ENCODE measurements at places on chromosomes 3 and 15.

- no peaks in the 10 kb centered on the region for H3K36me3 ChIP-seq
- H3K27me3 ChIP-seq: no peaks in the 10 kb centered on the region
- no peak for DNase-seq
These were observed 165.2 kb upstream of the PDZRN3 start for GRCh38 chr3:73789825-73790444.

DNA sequence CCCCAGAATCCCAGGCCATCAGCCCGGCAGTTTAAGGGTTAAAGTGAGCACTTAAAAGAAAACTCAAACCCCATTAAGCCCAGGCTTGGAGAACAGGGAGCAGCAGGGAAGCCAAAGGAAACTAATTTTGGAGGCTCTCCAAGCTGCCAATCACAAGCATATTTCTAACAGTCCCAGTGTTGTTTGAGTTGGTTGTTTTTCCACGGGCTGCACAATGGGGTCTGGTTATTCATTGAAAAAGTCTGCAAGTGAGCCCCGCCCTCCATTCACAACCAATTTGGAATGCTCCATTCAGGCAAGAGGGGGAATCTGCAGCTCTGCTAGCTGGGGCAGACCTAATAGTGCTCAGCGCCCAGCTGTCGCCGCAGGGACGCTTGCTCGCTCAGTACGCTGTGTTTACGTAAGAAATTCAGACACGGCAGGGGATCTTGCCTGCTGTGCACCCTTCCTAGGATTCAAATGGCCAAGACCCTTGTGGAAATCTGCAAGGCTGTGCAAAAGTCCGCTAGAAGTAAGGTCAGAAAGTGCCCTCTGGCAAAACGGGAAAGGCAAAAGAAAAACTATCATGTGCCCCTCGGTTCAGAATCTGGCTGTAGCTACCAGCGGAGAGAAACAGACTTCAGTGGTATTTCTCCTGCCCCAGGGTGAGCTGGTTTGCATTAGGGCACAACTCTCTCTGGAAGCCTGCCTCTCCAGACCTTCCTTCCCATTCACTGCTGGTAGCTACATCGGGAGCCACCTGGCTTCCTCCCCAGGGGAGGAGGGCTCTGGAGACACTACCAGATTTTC, 11.0 kb downstream of the ETV5 start:
- H3K27ac ChIP-seq: no peak overlapping the region
- no peak overlapping the region for H3K4me3 ChIP-seq
- peaks cover 24% of the 10 kb centered on the region for H3K27me3 ChIP-seq
- no peak for DNase-seq
- H3K36me3 ChIP-seq: no peaks in the 10 kb centered on the region

- no peak for DNase-seq
- H3K27me3 ChIP-seq: no peaks in the 10 kb centered on the region
- no peak overlapping the region for H3K27ac ChIP-seq
- no peaks in the 10 kb centered on the region for H3K36me3 ChIP-seq
- H3K4me3 ChIP-seq: no peak overlapping the region
- H3K4me1 ChIP-seq: no peaks in the 10 kb centered on the region
These were observed 26.8 kb upstream of the PCOLCE2 start for GRCh38 chr3:142915636-142916035.

DNA sequence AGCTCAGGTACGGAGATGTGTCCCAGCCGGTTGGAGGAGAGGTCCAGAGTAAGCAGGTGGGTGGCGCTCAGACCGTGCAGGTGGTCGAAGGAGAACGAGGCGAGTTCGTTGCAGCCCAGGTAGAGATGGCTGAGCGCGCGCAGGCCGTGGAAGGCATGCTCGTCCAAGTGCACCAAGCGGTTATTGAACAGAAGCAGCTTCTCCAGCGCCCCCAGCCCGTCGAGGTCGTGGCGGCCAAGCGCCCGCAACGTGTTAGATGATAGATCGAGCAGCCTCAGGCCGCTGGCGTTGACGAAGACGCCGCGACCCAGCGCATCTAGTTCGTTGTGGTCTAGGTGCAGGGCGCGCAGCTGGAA, 648 bp downstream of the AMIGO3 start:
- no peak for DNase-seq
- peaks cover 17% of the 10 kb centered on the region for H3K36me3 ChIP-seq
- H3K4me1 ChIP-seq: peaks cover 16% of the 10 kb centered on the region
- H3K4me3 ChIP-seq: peak overlapping the region; percentile 72
- no peaks in the 10 kb centered on the region for H3K27me3 ChIP-seq
- H3K27ac ChIP-seq: peak overlapping the region; percentile 35

GRCh38 chr15:65368302-65369211, 9.2 kb downstream of the IGDCC3 start:
- DNase-seq: no peak
- no peaks in the 10 kb centered on the region for H3K27me3 ChIP-seq
- H3K4me3 ChIP-seq: no peak overlapping the region
- no peaks in the 10 kb centered on the region for H3K36me3 ChIP-seq
- no peak overlapping the region for H3K27ac ChIP-seq
- H3K4me1 ChIP-seq: no peaks in the 10 kb centered on the region

DNA sequence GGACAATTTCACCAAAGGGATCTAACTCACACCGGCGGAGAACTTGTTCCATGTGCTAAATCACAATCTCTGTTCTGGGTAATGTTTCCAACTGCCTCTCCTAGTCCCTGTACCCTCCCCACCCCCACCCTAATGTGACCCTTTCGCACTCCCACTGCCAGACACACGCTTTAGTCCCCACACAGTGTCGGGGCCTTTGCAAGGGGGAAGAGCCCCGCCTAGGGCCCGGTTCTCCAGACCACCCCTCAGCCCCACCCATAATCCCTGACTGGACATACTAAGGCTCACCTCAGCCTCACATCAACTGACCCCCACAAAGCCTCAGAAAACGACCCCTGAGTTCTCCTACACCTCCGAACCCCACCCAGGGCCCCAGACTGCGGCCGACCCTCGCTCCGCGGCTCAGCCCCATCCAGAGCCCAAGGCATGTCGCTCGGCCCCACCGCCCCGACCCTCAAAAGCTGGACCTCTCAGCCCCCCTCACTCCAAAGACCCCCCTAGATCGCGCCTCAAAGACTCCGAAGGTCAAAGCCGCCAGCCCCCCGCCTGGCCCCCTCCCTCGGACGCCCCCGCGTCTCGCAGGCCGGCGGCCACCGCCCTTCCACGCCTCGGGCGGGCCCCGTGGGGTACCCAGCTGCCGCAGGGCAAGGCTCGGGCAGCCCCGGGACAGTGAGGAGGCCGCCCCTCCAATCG, 72.0 kb upstream of the MAP4 start:
- H3K36me3 ChIP-seq: no peaks in the 10 kb centered on the region
- H3K4me1 ChIP-seq: peaks cover 13% of the 10 kb centered on the region
- H3K27ac ChIP-seq: peak overlapping the region; percentile 84
- no peaks in the 10 kb centered on the region for H3K27me3 ChIP-seq
- DNase-seq: no peak

GRCh38 chr3:128071771-128072453, 19.7 kb downstream of the SEC61A1 start:
- H3K27me3 ChIP-seq: peaks cover 5% of the 10 kb centered on the region
- peaks cover 54% of the 10 kb centered on the region for H3K36me3 ChIP-seq
- no peak overlapping the region for H3K4me3 ChIP-seq
- peaks cover 8% of the 10 kb centered on the region for H3K4me1 ChIP-seq

DNA sequence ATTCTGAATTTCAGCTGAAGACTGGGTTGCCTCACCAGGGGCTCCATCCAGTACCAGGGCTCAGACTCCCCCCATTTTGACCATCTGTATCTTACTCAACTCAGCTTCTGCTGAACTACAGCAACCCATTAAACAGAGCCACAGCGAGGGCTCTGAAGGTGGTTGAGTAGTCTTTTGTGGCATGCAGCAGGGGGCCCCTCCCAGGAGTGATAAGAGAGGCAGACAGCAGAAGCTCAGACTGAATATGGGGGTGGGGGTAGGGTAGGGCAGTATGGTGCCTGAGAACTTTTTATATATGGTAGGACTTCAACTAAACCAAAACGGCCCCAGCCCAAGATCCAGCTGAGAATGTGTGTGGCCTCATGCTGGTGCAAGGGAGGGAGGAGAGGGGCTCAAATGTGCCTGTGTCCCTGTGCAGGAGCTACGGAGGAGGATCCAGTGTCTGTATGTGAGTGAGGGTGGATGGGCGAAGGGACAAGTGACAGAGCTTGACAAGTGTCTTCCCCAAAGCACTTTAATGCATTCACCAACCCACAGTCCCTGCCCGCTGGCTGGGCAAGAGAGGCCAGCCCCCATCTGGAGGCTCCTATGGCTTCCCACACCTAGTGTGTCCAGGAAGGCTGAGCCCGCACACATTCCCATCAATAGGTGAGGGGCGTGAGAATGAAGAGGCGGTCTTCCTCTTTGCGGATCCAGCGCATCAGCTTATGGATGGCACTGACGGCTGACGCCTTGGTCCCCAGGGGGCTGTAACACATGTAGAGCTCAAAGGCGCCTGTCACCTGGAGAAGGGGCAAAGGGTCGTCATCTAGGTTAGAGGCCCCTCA, 4.9 kb upstream of the MST1R start:
- DNase-seq: no peak
- no peaks in the 10 kb centered on the region for H3K27me3 ChIP-seq

GRCh38 chr3:47005212-47006144, 26.0 kb downstream of the NBEAL2 start:
- H3K4me3 ChIP-seq: no peak overlapping the region
- DNase-seq: no peak
- peaks cover 87% of the 10 kb centered on the region for H3K36me3 ChIP-seq
- H3K27ac ChIP-seq: no peak overlapping the region

DNA sequence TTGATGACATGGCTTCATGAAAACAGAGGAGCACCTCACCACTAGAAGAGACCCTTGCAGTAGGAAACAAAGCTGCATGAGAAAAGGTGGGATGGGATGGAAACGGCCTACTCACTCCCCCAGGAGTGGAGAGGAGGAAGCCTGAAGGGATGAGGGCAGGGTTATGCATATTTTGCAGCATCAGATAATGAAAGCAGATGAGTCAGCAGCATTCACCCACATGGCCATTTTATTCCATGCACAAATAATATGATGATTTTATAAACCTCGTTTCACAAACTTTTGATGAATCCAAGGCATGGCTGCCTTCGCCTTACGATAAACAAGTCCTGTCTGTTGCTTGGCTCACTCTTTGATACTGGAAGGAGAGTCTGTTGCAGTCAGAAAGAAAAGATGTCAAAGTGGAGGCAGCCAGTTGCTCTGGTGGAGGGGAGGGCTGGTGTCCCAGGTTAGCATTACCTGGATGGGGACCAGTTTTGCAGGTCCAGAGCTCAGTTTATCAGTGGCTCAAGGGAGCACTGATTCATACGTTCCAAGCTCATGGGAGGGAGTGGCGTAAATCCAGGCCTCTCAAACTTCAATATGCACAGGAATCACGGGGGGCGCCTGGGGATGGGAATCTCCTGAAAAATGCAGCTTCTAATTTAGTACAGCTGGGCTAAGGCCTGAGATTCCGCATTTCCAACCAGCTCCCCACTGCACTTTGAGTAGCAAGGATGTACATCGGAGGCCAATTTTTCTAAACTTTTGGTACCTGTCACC, 9.2 kb upstream of the EHD4 start:
- no peaks in the 10 kb centered on the region for H3K36me3 ChIP-seq
- no peaks in the 10 kb centered on the region for H3K27me3 ChIP-seq
- H3K4me1 ChIP-seq: no peaks in the 10 kb centered on the region
- no peak overlapping the region for H3K4me3 ChIP-seq
- H3K27ac ChIP-seq: no peak overlapping the region

DNA sequence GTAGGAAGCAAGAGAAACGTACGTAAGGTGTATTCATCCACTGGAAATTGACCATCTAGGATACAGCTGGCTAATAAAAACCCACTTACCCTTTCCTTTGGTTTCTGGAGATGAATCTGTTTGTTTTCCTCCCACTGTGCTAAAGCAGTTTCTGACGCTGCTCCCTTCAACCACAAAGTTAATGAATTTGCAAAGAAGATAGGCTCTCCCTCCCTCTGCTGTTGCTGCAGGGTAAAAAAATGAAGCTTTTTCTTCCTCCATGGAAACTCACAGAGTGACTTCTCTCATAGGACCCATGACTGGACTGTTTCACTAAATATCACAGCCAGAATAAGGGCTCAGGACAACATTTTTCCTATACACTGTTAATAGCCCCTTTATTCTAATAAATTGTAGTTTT, 172.1 kb upstream of the LRRN1 start:
- H3K27me3 ChIP-seq: no peaks in the 10 kb centered on the region
- H3K4me3 ChIP-seq: no peak overlapping the region
- no peak overlapping the region for H3K27ac ChIP-seq
- H3K36me3 ChIP-seq: no peaks in the 10 kb centered on the region
- no peaks in the 10 kb centered on the region for H3K4me1 ChIP-seq

- no peaks in the 10 kb centered on the region for H3K36me3 ChIP-seq
- no peaks in the 10 kb centered on the region for H3K27me3 ChIP-seq
- DNase-seq: no peak
- H3K27ac ChIP-seq: no peak overlapping the region
These were observed 81.7 kb downstream of the TAMM41 start for GRCh38 chr3:11764931-11765363.

DNA sequence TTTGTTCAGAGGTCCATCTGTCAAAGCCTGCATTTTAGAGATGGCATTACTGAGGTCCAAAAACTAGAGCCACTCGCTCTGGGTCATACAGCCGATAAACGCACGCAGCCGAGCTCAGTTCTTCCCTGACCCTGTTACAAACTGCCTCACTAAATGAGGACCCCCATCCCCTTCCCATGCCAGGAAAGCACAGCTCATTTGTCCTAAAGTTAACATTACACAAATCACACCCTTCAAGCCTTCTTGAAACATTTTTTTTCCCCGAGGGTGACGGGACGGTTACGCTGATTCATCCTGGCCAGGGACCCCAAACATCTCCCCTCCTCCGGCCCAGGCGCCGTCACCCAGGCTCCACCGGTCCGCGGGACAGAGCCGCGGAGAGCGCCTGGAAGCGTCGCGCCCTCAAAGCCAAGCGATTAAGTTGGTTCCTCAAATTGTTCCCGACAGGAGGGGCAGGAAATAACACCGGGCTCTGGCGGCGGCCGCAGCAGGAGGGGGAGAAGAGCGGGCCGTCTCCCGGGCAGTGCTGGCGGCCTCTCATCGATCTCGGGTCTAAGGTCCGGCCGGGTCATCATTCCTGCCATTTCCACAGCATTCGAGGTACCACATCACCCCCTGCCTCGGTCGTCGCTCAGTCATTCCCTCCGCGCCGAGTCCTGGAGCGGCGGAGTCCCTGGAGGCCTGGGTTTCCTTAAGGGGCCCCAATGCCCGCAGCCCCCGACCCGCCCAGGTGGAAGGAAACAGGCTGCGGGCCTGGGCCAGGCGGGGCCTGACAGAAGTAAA, 619 bp upstream of the CMTM8 start:
- no peak for DNase-seq
- H3K4me3 ChIP-seq: peak overlapping the region; percentile 97
- H3K4me1 ChIP-seq: peaks cover 10% of the 10 kb centered on the region
- no peaks in the 10 kb centered on the region for H3K27me3 ChIP-seq

GRCh38 chr3:182796310-182796709, 3.0 kb downstream of the ATP11B start:
- no peak overlapping the region for H3K27ac ChIP-seq
- no peak for DNase-seq
- H3K4me3 ChIP-seq: no peak overlapping the region
- peaks cover 17% of the 10 kb centered on the region for H3K4me1 ChIP-seq
- no peaks in the 10 kb centered on the region for H3K27me3 ChIP-seq

- H3K4me1 ChIP-seq: no peaks in the 10 kb centered on the region
- H3K4me3 ChIP-seq: no peak overlapping the region
- H3K27ac ChIP-seq: no peak overlapping the region
- no peaks in the 10 kb centered on the region for H3K36me3 ChIP-seq
- H3K27me3 ChIP-seq: no peaks in the 10 kb centered on the region
These were observed 114.4 kb upstream of the RNF7 start for GRCh38 chr3:141623691-141624090.

- DNase-seq: no peak
- no peak overlapping the region for H3K4me3 ChIP-seq
- H3K4me1 ChIP-seq: no peaks in the 10 kb centered on the region
- H3K27me3 ChIP-seq: no peaks in the 10 kb centered on the region
- no peak overlapping the region for H3K27ac ChIP-seq
These were observed 39.4 kb upstream of the CHST2 start for GRCh38 chr3:143080196-143080595.
